Activated effector memory CD4-positive, alpha-beta T cell treated with Interleukin-2 at 50 U/mL for 16 hours (primary cell): ENCODE measurements at places on chromosomes 11 and 22.
A peak's percentile ranks its signal among the peaks of the same experiment; 100 is the strongest.

GRCh38 chr11:66685276-66686099 is 7.8 kb upstream of the RBM4B start:
- DNase-seq: no peak

- no peak for DNase-seq
Measured at GRCh38 chr11:13169709-13170108, 107.9 kb upstream of the BMAL1 start.

DNA sequence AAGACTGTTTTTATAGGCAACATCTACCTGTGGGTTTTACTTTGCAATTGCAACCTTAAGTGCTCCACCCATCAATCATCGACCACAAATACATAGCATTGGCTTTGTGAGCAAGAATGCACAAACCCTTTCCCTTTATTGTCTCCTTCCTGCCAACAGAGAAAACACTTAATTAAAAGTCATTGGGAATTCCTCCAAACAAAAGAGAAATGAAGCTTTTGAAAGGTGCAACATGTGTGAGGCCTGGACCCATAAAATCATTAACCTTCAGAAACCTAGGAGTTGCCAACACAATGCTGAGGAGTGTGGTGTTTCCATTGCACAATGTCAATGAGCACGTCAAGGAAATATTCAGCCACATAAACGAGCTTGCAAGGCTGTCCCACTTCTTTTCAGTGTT is 223.2 kb downstream of the BLID start:
- no peak for DNase-seq

DNA sequence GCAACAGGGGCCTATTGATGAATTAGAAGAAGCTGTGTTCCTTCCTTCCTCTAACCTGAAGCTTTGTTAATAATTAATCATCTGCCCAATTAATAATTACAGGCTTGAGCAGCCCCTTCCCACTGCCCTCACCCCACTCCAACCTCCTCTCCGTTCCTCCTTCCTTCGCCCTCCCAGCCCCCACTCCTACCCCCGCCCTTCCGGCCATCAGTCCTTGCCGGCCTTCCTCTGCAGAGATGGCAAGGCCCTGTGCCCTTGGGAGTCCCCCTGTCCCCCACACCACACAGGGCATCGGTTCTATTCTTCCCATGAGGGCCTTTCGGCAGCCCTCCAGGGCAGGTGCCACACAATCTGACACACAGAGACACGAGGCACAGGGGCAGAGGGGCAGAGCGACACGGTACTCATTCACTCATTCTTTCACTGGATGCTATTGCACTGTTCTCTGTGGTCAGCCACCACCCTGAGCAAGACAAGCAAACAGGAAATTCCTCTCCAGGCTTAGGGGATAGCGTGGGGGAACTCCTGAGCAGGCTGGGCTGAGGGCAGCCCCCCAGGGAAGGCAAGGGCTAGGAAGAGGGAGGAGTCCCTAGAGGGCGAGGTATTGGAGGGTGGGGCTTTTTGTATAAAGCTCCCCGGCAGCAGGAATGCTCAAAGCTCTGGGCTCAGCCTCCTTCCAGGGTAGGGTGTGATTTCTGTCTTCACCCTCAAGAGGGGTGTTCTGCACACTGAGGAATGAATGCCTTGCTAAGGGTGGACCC is 14.7 kb downstream of the MGAT3 start:
- no peak for DNase-seq

DNA sequence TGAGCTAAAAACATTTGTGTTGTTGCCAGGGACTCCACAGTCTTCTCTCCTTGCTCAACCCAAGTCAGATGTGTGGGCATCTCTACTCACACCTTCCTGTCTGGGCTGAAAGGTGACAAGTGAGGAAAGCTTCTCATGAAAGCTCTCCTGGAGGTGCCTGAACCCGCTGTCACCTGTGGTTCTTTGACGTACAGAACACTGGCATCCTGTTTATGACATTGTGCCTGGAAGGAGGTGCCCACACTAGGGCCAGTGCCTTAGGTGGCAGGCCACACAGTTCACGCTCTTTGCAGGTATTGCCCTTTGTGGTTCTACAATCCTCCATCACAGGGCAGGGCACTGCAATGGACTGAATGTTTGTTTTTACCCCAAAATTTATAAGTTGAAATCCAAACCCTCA is 108.5 kb downstream of the CD44 start:
- DNase-seq: peak; percentile 61

GRCh38 chr22:49589811-49590210 is 237.9 kb downstream of the BRD1 start:
- no peak for DNase-seq

- DNase-seq: no peak
Measured at GRCh38 chr11:27357250-27357649, 5.8 kb downstream of the CCDC34 start.

- no peak for DNase-seq
Measured at GRCh38 chr22:49134076-49134475, 693.6 kb downstream of the BRD1 start.

DNA sequence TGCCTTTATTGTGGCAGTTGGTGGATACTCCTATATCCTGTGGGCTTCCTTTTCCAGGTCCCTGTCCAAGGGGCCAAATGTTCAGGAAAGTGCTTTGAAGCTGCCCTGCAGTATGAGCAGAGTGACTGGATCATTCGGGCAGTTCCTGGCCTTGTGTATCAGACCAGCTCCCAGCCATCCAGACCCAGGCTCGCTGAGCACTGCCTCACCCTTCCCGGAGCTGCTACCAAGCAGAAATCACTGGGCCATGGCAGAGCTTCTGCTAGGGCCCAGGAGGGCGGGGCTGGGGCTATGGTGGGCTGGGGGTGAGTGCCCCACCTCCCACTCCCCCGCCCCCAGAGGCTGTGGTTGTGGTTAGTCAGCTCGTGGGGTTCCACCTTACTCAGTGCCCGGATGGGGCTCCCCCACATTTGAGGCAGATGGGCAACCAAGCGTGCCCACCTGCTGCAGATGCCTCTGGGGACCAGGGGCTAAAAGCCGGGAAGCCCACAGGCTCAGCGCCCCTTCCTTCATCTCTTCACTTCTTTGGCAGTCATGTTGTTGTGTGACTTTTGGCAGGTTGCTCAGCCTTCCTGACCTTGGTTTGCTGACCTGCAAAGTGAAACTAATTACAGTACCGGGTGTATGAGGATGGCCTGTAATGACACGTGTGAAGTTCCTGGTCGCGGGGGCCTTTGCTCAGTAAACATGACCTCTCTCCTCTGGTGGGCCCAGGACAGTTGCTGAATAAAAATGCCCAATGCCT is 2.1 kb upstream of the LRRC32 start:
- peak; percentile 12 for DNase-seq

DNA sequence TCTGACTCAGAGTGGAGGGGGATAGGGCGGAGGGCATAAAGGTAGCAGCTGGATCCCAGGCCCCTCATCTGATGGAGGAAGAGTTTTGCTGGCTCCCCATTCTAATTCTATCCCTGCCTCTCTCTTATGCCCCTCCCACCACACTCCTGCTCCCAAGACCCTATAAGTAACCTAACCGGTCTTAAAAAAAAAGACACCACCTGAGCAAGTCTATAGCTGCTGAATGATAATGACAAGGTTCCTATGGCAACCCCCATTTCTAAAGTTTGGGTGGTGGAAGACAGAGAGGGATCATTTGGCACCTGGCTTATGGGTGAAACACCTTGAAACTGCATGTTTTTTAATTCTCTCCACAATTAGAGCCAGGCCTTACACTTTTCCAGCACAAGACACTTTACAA is 69.6 kb downstream of the LARGE1 start:
- no peak for DNase-seq
